ENCODE measurements at places on chromosomes 2 and 18.

GRCh38 chr2:133818661-133819060, 250.4 kb upstream of the NCKAP5 start:
- no peak for DNase-seq

DNA sequence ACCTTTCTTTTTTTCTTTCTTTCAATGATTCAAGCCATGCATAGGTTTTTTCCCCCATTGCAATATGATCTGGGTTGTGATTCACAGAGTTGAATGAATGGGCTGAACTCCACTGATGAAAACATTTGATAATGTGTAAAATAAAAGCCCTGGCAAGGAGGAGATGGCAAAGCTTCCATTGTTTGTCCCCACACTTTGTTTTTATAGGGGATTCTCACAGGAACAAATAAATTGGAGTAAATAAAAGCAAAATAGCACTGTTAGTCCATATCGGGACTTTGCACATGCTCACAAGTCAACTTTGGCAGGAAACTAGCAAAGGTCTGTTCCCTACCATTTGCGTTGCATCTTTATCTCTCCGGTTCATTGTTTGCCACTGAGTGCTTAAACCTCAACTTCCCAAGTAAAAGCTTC, 55.7 kb downstream of the MEIS1 start:
- DNase-seq = no peak

DNA sequence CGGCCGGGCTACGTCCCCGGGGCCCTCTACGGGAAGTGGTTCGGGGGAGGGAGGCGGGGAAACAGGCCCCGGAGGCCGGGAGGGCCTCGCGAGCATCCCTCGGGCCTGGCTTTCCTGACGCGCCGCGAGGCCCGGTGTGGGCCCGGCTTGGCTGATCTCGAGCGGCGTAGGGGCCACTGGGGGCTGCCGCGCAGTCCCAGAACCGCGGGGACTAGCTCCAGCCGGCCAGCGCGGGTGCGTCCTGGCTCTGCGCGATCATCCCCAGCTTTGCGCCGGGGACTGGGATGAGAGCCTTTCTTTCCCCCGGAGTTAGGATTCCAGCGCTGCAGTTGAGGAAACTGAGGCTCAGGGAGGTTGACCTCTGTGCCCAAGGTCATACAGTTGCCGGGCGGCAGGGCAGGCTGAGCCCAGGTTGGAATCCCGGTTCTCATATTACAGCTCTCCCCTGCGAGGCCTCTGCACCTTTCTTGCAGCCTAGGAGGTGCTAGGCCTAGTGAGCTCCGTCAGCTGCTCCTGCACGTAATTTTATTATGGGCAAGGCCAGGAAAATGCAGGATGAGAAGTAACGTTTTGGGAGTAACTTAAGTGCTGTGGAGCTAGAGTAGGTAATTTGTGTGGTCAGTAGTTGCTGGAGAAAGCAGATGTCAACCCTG, 501 bp downstream of the LPIN1 start:
- DNase-seq = no peak

- no peak for DNase-seq
Observed at GRCh38 chr2:223856584-223856983, 19.2 kb upstream of the AP1S3 start.

GRCh38 chr2:15953147-15953630, 12.8 kb downstream of the MYCN start:
- DNase-seq = no peak

DNA sequence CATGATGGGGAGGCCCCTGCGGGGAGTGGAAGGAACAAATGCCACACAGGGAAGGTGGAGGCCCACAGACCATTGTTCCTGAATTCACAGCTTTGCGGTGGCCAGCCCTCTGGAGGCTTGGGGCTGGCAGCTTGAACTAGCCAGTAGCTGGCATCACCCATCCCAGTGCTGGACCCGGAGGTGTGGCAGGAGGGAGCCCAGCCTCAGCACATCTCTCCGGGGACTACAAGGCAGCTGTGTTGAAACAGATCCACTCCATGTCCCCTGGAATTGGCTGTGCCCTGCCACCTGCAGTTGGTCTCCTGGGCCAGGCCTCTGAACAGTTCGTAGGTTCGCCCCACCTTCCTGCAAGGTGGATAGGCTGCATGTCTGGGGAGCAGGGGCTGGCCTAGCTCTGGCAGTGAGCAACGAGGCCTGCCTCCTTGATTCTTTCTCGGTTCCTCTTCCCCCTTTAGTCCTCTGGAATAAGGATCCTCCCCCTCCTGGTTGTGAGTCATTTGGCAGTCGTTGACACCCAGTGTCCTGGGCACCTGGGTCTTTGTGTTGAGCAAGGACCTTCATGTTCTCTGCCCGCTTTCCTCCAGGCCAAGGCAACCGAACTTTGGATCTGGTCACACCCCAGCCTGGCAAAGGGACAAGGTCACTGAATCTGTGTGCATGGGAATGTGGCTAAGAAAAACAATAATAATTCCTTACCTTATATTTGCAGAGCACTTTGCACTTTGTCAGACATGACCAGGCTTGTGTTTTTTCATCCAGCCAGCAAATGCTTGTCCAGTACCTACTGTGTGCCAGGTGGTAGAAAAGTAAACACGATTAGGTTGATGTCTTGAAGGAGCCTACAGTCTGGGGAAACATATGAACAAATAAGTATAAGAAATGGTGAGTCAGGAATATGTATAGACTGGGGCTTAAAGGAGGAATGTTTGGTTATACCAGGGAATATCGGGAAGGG, 55.0 kb upstream of the MCFD2 start:
- DNase-seq = no peak

- DNase-seq = no peak
Observed at GRCh38 chr2:216224388-216224787, 115.2 kb downstream of the XRCC5 start.

GRCh38 chr2:59567151-59567550, 986.3 kb downstream of the BCL11A start:
- DNase-seq = no peak

GRCh38 chr2:86679036-86679435, 41.1 kb upstream of the RMND5A start:
- DNase-seq = no peak

- DNase-seq = no peak
Observed at GRCh38 chr2:161825429-161825828, 201.2 kb downstream of the SLC4A10 start.

- DNase-seq = no peak
Observed at GRCh38 chr2:240450532-240451107, 15.2 kb downstream of the GPC1 start.

All from natural killer cell (primary cell).